ENCODE measurements at places on chromosomes 5 and 9.

- DNase-seq: no peak
These were observed 164.5 kb downstream of the SPATA31D1 start for GRCh38 chr9:82153032-82153431.

- DNase-seq: no peak
These were observed 157.0 kb upstream of the RASEF start for GRCh38 chr9:83219924-83220438.

DNA sequence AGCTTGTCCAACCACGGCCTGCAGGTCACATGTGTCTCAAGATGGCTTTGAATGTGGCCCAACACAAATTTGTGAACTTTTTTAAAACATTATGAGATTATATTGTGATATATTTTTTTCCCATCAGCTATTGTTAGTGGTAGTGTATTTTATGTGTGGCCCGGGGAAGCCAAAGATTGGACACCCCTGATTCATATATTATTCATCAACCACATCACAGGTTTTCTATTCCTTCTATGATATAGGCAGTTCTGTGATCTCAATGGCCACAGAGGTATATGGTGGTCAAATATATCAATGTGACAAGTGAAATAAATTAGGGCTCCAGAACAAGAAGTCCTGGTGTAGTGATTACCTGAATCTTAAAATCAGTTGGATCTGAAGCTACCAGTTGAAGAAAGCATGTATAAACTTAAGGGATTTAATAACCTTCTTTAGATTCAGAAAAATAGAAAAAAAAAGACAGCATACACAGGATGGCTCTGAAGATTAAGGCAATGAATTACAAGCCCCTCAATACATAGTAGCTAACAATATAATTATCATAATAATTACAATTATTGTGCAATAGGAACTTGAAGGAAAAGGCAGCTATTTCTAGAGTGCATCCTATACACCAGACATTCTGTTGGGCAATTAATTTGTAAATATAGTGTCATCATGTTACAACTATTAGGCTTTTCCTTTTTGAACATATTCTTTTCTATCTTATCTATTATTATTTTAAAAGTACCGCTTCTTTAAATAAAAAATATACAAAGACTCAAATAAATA is 530.4 kb upstream of the PTPRD start:
- DNase-seq: no peak

DNA sequence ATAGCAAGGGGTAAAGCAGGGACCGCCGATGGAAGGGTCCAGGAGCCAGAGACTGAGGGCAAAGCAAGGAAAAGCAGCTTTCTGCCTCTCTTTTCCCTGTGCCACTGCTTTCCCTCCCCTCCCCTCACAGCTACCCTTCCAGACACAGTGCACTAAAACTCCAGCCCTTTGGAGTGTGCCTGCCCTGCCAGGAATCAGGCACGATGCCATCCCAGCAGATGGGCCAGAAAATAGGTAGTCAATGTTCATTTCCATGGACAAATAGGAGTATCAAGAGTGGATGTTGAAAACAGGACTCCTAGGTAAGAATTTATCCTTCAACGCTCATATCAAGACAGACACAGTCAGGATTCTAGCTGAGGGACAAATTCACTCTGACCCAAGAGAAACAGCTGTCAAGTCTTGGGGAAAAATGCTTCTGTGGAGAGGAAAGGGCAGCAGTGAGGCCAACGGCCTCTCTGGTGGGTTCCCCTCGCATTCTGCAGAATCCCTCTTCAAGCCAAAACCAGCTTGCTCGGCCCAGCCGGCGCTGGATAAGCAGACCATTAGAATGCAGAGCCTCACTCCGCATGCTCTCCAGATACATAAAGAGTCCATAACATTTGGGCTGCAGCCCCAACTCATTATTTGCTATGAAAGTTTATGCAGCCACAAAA is 138.0 kb downstream of the CAAP1 start:
- DNase-seq: no peak

DNA sequence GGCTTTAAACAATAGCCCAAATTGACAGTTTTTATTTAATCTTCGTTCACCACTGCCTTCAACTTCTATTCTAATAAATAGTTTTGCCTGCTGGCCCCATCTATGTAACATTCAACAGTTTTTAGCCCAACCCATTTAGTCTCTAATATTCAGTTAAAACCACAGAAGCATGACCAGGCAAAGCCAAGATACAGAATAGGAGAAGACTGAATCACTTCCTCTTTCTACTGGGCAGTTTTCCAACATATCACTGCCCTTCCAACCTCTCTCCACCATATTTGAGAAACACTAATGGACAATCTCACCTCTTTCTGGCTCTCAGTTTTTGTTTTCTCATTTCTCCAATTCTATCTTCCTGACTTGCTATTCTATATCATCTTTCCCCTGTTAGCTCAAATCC is 352.9 kb downstream of the DNAH5 start:
- no peak for DNase-seq

DNA sequence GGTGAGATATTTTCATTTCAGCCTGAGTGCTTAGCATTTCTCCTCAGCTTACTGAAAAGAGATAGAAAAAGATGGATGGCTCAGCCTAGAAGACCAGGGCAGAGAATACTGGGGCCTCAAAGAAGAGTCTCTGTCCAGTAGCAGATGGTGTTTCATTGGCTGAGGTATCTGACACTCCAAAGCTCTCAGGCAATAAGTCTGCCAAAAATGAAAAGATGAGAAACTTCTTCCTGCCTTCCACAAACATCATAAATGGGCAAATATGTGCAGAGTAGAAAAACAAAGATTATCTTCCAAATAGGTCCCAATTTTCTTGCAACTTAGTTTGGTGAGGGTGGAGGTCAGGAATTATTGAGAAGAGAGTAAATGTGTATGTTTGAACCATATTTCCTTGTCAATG is 87.4 kb upstream of the ICE1 start:
- DNase-seq: no peak

DNA sequence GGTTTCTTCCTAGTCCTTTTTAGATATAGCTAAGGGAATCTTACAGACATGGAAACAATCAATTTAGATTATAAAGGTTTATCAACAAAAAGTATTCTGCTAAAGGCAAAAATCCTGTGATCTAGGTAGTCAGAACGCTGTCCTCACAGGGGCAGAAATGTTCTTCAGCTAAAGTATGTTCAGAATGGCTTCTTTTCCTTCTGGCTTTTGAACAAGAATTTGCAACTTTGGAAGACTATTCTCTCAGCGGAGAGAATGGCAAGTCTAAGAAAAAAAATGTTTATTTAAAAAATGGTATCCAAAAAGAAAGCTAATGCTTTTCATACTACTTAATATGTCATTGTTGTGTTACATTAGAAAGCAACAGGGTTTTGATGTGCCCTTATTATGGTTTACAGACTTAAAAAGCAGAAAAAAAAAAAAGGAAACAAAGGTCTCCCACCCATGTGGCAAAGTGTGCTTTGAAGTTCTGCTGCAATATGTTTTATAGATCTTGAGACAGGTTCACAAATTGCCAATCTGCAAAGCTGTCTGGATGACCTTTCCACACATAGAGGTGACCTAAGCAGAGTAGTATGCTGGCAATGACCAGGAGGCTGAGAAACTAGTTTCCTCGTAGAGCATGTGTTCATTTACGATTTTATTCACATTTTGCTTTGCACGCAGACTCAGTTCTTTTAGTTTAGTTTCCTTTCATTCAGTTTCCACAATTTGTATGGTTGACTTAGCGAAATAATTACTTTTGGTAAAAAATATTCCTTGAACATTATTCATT is 45.1 kb upstream of the PJA2 start:
- no peak for DNase-seq

- no peak for DNase-seq
These were observed 74.1 kb upstream of the LRRTM2 start for GRCh38 chr5:138949223-138949574.

DNA sequence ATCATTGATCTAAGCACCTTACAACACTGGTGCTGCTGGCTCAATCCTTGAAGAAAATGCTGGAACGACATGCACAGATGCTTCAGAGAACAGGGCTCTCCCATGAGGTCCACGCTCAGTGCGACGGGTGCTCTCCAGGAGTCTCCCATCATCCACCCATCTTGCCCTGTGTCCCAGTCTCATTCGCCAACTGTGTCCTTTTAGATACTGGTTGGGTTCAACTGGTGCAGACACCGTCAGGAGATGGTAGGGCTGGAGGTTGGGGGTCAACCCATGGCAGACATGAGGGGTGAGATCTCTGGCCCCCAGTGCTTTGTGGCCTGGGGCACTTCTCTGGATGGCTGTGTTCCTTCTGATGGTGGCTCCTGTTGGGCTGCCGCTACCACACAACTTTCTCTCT is 1.6 kb upstream of the OBP2B start:
- no peak for DNase-seq

DNA sequence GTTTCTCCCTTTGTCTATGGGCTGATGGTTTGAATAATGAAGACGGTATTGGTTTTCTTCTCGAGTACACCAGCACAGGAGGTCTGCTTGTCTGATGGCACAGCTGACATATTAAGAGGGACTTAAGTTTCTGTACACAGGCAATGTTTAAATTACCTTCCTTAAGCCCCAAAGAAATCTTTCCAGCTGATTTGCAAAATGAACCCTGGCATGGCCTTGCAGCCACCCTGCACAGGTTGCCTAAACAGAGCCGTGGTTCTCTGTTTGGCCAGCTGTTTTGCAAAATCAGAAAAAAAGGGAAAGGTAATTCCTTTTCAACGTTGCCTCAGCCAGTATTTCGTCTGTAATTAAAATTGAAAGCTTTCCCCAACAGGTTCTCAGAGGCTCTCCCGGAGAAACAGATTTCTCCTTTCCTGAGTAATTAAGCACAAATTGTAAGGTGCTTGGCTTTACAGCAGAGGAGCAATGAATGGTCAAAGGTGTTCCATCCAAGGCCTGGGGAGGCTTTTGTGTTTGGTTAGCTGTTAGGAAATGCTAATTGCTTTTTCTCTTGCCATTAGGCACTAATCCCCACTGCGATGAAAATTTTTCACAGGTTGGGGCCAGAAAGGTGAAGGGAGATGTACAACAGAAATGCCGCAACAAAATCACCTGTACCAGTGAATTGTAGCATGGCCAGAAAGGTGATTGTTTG is 138.9 kb downstream of the RASEF start:
- DNase-seq: no peak

- no peak for DNase-seq
These were observed 38.9 kb upstream of the UGCG start for GRCh38 chr9:111857555-111858211.

DNA sequence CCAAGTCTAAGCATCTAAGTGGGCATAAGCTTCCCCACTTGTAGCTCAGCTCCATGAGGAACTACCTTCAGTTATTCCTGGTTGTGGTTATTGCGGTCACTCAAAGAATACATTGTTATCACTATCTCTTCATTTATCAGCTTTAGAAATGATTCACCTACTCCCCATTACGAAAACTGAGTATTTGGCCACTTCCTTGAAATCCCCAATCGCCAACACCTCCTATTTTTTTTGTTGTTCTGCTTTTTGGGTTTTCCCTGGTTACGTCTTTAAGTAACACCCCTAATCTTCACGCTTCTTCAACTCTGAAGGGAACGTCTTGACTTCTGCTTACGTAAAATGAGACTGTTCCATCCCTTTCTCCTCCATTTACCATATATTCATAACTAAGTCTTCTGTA is 20.7 kb downstream of the MAPK9 start:
- no peak for DNase-seq

DNA sequence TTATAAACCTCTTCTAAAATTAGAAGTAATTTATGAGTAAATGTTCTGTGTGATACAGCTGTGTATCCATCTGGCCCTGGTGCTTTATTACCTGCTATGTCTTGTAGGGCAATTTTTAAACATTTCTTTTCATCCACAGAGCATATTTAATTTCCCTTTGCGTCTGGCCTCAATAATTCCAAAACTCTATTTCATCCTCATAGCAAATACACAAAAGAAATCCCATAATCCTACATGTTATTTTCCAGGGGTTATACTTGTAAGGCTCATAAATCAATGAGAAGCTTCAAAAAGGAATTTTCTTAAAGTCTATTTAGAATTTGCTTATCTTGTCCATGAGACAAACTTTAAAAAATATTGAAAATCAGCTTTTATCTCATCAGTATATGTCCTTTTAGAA is 167.0 kb downstream of the TTC39B start:
- DNase-seq: no peak

- no peak for DNase-seq
These were observed 211.9 kb upstream of the PAPPA start for GRCh38 chr9:115941561-115942315.

DNA sequence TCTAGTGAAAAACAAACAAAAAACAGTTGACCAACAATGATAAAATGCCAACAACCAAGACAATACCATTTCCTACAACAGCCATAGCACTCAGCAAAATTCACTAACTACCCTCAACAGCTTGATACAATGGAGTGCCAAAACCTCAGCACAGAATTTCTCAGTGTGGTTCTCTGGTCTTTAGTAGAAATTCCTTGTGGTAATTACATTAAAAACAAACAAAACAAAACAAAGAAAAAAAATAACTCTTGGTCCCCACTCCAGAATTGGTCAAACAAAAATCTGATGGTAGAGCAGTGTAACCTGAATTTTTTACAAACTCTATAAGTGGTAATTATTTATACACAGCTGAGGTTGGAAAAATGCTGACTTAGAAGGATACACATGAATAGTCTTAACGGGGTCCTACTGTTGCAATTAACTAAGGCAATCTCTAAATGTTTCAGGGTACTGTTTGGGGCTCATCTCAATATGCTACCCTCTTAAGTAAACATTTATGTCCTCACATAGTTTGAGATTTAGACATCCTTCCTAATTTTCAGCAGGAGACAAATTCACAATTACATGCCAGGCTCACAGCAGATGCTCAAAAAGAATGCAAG is 13.8 kb downstream of the CSNK1A1 start:
- DNase-seq: no peak

DNA sequence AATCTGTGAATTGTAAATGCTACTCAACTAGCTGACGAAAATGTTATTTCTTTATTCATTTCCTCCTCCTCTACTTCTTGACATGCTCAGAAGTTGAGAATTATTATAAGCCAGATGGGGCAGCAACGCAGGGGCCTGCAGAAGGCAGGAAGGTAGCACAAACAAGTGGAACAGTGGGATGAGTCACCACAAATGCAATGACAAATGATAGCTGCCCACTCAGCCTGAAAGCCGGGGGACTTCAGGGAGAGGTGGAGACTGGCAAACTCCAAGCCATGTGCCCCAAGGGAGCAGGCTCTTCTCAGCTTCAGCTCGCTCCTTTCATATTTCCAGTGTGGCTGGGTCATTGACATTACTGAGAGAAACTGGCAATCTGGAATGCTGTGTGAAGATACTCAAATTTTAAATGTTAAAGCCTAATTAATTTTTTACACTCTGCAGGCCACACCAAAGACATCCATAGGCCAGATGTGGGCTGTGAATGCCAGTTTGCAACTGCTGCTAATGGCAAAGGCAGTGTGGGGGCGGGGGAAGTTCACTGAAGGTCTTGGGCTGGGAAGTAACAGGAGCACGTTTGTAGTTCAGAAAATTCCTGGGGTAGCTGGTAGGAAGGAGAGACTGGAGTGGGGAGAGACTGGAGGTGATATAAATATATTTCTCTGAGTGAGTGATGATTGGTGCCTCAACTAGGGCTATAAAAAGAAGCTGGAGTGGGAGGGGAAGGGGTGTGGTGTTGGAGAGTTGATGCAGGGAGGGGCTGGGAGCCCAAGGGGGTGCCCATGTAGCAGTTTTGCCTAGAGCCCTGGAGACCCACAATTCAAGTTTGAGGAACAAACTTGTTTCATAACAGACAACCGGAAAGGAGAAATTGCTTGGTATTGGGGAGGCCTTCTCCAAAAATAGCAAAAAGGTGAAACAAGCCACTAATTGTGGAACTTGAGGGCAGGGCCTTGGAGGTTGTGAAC is 20.8 kb upstream of the ADRB2 start:
- DNase-seq: no peak

GRCh38 chr5:173243831-173244305 is 8.9 kb upstream of the NKX2-5 start:
- DNase-seq: no peak

- DNase-seq: no peak
These were observed 6.3 kb downstream of the TESK1 start for GRCh38 chr9:35611230-35611797.
